ENCODE measurements at places on chromosomes 2 and 18.

- DNase-seq = peak; percentile 71
These were observed 169.2 kb upstream of the NCK2 start for GRCh38 chr2:105575499-105576025.

- DNase-seq = no peak
These were observed 368.7 kb downstream of the SLC4A3 start for GRCh38 chr2:219995991-219996765.

- DNase-seq = no peak
These were observed 194.4 kb upstream of the SPRED2 start for GRCh38 chr2:65626831-65627230.

DNA sequence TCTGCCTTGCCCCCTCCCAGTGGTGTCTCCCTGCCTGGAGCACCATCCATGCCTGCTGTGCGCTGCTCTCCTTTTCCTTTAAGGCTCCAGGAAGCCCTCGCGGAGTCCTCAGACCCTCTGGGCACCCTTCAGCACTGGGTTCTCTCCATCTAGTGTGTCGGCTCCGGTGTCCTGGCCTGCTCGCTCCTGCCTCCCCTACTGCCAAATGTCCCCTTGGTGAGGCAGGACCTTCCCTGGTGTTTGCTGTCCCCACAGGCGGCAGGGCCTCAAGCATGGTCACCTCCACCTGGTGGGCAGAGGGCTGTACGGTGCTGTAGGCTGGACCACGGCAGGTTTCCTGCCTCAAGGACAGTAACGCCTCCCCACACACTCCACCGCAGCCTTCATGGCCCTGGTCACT, 90.2 kb downstream of the DGKD start:
- no peak for DNase-seq

- DNase-seq = no peak
These were observed 468.7 kb upstream of the FANCL start for GRCh38 chr2:58709687-58710354.

GRCh38 chr18:46413684-46414083, 243.3 kb downstream of the LOXHD1 start:
- no peak for DNase-seq

- DNase-seq = peak; percentile 27
These were observed at the start of gene LRP1B for GRCh38 chr2:142131010-142131669. LRP1B (minus strand) TSS chr2:142131016; CDS start chr2:142130729, 287 bp downstream.

DNA sequence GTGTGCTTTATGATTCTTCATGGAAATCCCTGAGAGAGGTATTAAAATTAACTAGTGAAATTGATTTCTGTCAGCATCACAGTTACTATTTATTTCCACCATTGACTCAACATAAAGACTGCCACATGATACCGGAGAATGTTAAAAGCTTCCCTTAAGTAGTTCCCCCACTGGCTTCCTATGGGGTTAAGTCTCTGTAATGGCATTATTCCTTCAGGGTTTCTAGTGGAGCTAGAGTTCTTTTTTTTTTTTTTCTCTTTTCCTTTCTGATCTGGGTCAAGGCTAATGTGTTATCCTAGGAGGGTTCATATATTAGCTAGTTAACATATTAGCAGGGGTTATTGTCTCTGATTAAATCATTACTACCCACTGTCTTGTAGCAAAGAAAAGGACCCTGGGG, 1919.1 kb upstream of the PIK3C3 start:
- DNase-seq = no peak

DNA sequence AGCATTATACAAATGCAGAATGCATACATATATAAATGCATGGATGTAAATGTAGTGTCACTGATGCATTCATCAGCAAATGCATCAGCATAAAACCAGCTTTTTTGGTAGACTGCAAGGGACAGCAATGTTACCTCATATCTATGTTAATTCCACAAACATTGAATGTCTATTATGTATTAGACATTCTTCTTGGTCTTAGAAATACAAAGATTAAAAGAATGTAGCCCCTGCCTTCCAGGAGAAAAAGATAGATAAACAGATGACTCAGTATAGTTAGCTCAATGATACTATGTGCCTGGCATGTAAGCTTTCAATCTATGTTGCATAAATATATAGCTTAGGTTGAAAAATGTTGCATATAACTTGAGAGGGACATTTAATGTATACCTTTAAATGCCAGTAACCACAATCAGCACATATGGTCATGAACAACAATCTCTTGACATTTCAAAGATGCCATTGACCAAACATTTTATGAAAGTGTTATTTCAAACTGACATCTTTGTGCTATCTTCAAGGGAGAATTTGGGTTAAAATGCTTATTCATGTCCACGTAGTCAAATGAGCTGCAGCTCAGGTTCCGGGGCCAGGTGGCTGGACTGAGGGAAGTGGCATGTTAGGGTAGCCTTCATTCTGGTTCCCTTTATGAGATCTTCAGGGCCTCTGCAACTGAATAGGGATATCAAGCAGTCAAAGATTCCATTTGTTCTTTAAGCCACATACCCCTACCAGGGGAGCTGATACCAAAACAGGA, 45.2 kb upstream of the GCG start:
- DNase-seq = no peak

- no peak for DNase-seq
These were observed 76.3 kb downstream of the CAPN13 start for GRCh38 chr2:30730736-30731647.

DNA sequence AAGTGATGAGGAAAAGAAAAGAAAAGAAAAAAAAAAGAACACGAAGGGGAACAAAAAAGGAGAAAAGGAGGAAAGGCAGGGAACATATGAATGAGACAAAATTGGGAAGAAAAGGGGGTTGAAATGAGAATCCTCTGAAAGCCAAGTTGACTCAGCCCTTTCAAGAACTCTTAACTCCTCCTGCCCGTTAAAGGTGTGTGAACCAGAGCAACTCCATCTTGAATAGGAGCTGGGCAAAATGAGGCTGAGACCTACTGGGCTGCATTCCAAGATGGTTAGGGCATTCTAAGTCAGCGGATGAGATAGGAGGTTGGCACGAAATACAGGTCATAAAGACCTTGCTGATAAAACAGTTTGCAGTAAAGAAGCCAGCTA, 4.0 kb upstream of the POLE4 start:
- DNase-seq = no peak

DNA sequence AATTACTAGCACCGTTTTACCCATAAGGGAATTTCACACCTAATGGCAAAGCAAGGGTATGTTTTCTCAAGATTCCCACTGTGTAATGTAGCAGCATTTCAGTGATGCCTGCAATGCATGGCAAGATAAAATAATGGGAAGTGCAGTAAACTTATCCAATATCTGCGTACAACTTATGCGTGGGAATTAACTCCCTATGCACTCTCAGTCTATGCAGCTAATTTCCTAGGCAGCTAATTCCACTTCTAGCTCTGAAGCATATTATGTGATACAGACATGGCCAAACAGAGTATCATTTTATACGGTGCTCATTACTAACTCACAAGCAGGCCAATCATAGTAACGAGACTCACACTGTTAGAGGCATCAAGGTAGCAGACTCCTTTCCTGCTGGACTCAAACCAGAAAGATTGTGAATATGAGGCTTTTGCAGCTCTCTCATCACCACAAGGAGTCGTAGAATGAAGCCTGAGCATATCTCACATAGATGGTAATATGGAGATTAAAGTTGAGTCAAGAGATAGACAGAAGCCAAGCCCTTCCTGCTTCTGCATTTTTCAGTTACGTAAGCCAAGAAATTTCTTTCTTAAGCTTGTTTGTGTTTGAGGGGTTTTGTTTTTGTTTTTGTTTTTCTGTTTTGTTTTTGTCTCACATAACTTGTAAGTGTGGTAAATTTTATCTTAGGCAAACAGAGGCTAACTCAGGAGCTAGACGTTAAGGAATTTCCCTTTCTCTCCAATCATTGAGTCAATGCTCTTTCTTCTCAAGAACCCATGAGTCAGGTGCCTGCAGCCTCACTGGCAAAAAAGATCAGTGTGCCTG, 34.8 kb upstream of the ITGAV start:
- DNase-seq = no peak

DNA sequence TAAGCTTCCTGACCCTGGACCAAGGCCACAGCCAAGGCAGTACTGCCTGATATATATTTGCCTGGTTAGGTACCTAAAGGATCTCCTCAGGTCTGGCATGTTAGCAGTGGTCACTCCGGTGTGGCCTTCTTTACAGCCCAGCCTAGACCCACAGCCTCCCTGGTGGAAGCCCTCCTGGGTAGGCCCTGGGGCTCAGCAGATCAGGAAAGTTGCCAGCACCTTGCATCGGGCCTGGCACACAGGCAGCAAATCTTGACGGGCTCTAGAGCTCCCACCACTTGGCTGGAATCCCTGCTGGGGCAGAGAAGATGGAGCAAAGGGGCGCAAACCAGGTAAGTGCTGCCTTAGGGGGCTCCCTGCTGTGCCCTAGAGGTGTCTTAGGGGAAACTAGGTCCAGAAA, 40.9 kb upstream of the ATP6V1B1 start:
- no peak for DNase-seq

DNA sequence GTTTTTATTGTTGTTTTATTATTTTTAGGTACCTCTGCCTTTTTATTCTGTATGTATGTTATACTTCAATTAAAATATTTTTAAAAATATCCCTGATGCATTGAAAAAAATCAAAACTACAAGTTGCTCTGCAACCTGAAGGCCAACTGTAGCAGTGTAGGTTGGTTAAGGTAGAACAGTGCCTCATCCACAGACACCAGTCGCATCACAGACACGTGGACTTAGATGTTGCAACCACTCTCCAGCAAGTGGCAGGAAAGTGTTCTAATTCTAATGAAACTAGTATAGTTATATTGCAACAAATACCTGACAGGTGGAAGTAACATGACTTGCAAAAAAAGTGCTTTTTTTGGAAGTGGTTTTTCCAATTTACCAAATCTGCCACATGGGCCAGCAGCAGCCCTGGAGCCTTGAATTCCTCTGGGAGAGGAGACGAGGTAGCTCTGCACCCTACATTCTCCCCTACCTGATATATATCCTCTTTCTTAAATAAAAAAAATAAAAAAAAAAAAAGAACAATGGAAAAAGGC, 28.4 kb upstream of the SLC3A1 start:
- no peak for DNase-seq

Data from NCI-H1694 (cell line).